ENCODE measurements at places on chromosomes 7 and 10.

- no peak for DNase-seq
These were observed 473.0 kb upstream of the KLF6 start for GRCh38 chr10:4257939-4258465.

DNA sequence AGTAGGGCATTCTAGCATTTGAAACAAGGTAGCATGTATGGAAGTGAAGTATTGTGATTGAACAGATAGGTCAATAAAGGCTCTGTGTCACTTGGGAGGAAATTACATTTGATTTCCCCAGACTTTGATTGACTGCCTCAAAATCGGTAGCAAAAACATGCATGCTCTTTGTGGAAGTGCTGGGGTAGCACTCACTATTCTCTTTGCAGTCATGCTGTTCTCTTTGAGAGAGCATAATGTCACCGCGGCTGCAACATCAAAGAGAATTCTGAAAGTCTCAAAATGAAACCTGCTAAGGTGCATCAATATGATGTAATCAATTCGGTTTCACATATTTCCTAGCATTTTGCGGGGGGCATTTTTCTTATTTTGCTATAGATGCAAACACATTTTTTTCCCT, 64.2 kb downstream of the ARMC3 start:
- no peak for DNase-seq

DNA sequence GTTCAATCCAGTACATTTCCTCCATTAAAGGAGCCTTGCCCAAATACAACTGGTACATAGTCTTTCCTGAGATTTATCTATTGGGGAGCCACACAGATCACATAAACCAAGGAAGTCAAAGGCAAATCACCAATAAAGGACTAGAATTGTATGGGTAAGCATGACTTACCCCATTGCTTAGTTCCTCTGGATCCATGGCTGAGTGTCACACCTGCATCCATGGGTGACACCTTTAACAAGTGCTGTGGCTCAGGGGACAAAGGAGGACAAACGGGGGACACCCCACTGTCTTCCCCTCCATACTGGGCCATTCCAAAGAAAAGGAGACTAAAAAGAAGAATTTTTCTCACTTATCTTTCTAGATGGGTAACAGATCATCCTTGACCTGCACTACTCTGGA, 30.4 kb downstream of the ZNF92 start:
- no peak for DNase-seq

DNA sequence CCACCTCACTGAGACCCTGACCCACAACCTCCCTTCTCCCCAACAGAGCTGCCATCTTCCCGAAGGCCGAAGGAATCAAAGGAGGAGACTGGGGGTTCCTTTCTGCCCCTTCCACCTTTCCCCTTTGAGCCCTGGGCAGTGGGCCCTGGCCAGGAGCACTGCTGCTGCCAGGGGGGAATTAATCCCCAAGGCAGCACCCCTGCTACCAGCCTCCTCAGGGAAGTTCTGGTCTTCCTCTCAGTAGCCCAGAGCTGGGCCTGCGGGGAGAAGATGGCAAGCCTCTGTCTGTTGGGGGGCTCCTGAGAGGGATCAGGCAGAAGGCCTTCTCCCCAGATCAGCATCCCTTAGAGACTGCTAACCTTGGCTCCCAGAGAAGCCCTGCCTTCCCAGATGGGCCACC, 25.5 kb downstream of the DPCD start:
- DNase-seq = no peak

GRCh38 chr7:99141841-99142726, 1.8 kb downstream of the SMURF1 start:
- DNase-seq = peak; percentile 18

All from hematopoietic multipotent progenitor cell treated with erythropoietin and hydrocortisone succinate and interleukin-3 and kit ligand, for 17 days (in vitro differentiated cells).